ENCODE measurements at places on chromosomes 4 and X.
A peak's percentile ranks its signal among the peaks of the same experiment; 100 is the strongest.

- no peak for DNase-seq
Observed at GRCh38 chrX:109384699-109385098, 97.2 kb downstream of the GUCY2F start.

DNA sequence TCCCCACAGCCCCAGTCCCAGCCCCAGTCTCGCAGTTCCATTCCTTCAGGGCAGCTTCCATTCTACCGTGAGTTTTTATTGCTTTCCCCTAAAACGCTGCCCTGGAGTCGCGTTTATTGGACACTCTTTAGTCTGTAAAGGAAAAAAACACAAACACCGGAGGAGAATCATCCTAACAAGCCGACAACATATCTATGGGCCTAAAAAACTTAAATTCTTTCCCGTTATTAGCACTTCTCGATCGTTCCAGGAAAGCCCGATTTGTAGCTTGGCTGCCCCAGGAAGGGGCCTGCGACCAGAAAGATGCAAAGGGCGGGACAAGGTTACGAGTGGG, 178.5 kb downstream of the CBR4 start:
- DNase-seq: no peak

DNA sequence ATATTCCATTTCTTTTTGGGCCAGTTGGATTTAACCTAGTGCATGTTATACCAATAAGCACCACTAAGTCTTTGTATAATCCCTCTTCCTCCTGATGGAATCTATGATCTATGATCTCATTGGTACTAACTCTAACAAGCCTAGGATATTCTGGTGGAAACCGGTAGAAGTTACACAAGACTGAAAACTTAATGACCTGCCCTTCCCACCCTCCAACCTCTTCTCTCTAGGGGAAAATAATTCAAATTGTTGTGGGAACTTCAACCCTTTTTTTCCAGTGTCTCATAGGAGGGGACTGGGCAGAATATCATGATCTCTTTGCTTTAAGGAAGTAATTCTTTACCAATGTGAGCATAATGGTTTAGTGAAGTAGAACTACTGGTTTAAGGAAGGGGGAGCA, 289.5 kb upstream of the BOD1L1 start:
- DNase-seq: peak; percentile 95

DNA sequence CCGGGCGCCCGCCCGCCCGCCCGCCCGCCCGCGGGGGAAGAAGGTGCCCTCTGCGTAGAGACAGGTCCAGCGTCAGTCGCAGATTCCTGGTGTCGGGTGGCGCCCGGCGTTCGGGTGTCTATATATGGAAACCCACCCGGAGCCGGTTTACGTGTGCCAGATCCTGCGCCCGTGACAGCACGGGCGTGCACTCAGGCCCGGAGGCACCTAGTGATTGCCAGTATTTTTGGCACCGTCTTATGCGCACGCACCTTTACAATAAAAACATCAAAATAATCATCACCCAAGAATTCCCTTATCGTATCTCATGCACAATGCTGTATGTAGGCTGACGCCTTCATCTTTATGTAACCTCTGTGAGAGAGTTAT, 519 bp downstream of the SLC25A4 start:
- DNase-seq: no peak

GRCh38 chr4:44740201-44740600, 13.8 kb upstream of the GNPDA2 start:
- DNase-seq: no peak

DNA sequence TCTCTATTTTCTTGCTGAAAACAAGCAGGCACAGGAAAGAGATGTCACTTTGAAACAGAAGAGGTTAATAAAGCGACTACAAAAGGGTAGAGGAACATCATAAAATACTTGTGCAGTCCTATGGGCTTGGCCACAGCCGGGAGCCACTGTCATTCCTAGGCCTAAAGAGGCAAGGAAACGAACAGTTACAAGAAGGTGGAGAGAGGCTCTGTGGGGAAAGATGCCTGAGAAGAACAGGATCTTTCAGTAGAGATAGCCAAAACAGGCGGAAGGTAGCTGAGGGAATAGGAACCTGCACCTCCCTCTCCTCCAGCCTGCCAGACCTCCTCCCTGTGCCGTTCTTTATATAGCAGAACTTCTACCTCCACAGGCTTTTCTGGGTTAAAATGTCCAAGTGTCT, 57.4 kb upstream of the ARSJ start:
- no peak for DNase-seq

- no peak for DNase-seq
Observed at GRCh38 chr4:84967243-84967690, 777 bp upstream of the WDFY3 start.

DNA sequence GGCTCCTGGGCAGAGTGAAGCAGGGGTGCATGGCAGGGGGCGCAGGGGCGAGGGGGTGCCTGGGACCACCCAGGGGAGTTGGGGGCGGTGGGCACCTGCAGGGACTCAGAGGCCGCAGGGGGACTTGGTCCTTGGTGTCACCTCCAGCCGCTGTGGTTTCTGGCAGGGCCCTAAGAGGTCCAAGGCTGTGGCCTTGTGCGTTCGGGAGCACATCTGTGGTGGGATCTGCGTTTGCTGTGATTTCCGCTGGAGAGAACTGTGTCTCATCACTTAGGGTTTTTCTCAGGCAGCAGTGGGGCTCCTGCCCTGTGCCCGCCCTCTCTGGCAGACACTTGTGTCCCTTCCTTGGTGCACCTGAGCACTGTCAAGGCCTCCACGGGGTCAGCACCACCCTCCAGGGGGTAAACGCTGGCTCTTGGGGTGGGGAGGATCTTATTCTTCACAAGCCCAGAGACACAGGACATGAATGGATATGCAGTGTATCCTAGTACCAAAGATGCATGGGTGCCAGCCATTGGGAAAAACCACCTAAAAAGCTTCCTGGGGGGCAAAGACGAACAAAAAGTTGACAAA, 66.5 kb downstream of the ACOX3 start:
- no peak for DNase-seq

DNA sequence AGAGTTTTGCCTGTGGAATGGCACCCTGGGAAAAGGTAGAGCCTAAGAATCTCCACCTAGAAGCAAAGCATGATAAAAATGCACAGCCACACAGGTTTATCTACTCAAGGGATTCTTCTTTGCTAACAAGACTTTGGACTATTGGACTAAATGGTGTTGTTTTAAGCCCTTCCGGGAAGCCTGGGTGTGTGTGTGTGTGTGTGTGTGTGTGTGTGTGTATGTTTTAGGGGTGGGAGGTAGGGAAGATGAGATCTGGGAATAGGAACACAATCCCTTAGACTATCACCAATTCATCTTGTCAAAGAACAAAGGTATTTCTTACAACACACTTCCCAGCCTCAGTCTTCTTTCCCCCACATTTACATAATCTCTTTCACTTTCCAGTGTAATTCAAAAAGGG, 327.5 kb upstream of the FGF16 start:
- DNase-seq: no peak

- DNase-seq: no peak
Observed at GRCh38 chr4:101081695-101082369, 265.5 kb downstream of the PPP3CA start.

DNA sequence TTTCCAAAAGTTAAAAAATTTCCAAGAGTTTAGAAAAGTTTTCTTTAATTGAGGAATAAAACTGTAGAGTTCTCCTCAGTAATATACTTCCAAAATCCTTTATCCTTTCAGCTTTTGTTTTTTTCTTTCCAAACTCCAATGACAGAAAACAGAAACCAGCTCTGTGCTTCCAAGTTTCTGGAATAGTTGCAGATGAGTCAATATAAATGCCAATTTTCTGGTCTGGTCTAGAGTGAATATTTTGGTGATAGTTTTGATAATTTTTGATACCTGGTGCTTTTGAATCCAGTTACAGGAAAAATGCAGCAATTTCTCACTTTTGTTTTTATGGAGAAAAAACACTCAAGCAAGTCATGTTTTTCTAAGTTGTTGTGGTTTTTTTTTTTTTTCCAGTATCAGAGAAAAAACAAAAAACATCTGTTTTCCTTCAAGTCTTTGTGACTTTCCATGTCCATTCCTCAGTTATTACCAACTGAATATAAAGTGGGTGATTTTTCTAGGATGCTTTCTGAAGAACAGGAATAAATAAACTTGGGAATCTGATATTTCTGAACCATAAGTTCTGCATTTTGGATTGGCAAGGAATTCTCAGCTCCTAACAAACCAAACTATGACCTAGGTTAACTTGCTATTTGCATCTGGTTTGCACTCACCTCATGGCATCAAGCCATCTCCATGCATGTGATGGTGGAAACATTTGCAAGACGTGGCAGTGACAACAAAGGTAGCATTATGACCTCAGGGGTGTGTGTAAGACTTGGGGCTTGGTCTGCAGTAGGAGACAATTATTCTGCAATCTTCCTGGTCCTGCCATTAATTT, 139.1 kb downstream of the VEGFC start:
- no peak for DNase-seq

DNA sequence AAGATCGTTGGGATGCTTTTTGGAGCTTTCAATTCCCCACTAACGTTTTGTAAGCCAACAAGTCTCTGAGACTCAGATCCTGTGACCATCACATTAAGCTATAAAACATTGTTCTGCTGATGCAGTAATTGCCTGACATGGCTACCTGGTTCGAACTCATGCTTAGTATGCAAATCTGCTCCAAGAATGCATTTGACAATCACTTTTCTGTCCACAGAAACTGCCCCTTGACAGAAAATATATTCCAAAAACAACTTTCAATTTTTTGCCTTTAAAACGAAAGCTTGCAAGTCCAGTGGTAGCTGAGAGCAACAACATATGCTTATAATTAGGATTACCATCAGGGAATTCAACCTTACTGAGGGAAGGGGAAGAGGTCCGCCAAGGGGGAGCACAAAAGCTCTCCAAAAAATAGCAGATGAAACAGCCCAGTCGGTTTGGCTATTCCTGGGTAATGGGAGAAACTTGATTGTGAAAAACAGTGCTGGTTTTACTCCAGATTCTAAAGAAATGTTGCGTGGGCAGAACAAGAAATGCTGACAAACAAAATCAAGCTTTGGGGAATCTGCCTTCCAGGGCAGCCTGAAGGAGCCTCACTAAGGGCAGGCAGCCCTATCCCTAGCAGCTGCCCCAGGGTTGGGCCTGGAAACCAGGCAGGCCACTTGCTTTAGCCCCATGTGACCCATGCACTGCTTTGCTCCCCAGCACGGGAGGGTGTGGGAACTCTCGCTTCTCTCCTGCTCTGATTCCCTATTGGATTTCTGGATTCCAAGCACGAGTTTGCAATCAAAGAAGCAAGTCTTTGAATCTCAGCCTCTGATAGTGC, 160.7 kb upstream of the LDB2 start:
- peak; percentile 49 for DNase-seq

- DNase-seq: no peak
Observed at GRCh38 chr4:829761-830600, 4.1 kb upstream of the CPLX1 start.

- no peak for DNase-seq
Observed at GRCh38 chr4:54625391-54625790, 32.4 kb upstream of the KIT start.

DNA sequence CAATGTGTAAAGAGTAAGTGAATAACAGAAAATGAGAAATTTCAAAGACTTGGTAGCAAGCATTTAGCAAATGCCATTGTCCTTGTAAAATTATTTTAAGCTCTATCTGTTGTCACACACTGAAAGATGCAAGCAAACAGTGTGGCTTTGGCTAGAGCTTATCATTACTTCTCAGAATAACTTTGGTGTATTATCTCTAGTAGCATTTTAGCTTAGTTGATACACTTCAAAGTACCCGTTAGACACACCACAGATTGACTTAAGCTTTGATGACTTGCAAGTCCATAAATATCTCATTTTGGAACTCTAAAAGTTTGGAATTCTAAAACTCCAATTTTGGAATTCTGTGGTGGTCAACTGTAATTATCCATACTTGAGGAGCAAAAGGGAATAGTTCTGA, 98.6 kb downstream of the PDLIM5 start:
- no peak for DNase-seq

DNA sequence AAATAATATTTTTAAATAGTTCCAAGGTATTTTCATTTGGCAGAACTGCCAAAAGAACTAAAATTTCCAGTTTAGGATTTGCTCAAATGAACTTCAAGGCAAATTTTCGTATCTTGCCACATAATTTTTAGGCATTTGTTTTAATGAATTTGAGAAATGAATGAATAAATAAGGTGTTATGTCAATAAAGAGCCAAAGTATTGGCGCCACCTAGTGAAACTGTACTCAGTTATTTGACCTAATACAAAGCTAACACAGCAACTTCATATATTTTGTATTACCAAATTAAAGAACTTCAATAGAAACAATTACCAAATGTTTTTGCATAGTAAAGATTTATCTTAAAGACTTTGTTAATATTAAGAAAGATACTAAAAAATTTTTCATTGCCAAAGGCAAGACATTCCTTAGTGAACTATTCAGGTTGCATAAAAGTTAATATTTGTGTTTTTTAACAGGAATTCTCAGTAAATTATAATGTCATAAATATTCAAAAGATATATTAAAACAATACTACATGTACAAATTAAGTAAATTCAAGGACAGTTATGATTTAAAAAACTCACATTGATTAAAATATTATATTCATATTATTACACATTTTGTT, 50.3 kb downstream of the STPG2 start:
- DNase-seq: no peak

DNA sequence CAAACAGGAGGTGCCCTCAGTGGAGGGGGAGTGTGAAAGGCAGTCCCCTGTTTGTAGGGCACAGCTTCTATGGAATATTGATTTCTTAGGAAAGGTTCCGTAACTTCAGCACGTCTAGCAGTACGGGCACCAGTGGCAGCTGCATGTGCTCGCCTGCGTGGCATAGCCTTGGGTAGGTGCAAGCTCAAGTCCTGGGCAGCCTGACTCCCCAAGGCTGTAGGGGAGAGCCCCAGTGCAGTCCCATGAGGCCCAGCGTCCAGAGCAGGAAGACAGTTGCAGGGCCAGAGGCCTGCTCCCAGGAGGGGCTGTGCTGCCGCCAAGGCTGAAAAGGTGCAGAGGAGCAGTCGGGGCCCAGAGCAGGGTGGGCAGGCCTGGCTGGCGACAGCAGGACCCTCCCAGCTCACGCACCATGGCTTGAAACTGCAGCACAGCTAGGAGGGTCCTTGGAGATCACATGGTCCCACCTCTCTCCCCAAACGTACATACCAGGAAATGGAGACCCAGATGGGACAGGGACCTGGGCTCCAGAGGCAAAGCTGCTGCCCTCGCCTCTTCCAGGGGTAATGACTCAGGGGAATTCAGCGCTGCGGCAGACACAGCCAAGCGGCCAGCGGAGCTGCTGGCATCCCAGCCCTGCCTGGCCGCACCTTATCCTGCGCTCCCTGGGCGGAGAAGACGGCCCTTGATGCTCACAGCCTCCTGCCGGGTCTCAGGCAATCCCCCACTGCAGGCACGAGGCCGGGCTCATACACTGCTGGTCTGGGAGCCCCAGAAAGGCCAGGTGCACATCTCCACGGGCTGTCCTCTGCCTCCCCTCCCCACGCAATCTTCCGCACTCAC, 6.0 kb upstream of the DUSP9 start:
- DNase-seq: no peak

DNA sequence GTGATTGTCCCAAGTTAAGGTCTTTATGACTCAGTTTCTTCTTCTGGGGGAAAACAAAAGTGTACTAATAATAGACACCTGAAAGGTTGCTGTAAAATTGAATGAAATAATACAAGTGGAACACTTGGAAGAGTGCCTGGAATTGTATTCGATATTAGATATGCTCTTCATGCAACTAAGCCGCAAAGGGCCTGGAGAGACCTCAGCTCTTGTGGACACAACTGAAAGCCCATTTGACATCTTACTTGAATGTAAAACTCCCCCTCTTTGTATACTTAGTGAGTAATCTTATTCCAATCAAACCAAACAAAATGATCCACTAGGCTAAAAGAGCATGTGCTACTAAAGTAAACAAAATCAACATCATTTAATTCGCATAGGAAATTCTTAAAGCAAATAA, 511 bp upstream of the MAP9 start:
- peak; percentile 21 for DNase-seq
